ENCODE measurements at places on chromosomes 12 and 14.

DNA sequence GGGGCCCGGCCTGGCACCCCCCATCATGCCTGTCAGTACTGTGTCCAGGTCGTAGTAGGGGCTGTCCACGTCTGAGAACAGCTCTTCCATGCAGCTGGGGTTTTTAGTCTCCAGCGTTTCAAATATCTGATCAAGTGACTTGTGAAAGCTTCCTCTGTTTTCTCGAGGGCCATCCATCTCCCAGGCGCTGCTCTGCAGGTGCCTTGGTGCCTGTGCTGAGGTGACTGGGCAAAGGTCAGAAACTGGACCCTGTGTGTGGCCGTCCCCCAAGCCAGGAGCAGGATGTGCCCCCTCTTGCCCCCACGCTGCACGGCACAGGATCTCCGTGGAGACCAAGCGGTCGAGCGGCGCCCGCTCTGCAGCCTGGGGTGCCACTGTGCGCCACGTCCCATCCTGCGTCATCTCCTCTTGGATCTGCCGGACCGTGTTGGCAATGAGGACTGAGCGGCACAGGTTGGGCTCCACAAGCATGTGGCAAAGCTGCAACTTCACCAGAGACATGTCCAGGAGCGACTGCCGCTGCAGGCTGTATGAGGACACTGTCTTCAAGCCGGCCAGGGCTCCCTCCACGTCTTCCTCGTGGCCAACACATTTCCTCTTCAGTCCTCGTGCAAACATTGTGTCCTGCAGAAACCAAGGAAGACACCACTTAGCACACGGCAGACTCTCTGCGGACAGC lies 9.4 kb downstream of the CDCA4 start:
- DNase-seq, result no peak

GRCh38 chr12:116687888-116688287 lies 50.0 kb downstream of the SPRING1 start:
- no peak for DNase-seq

DNA sequence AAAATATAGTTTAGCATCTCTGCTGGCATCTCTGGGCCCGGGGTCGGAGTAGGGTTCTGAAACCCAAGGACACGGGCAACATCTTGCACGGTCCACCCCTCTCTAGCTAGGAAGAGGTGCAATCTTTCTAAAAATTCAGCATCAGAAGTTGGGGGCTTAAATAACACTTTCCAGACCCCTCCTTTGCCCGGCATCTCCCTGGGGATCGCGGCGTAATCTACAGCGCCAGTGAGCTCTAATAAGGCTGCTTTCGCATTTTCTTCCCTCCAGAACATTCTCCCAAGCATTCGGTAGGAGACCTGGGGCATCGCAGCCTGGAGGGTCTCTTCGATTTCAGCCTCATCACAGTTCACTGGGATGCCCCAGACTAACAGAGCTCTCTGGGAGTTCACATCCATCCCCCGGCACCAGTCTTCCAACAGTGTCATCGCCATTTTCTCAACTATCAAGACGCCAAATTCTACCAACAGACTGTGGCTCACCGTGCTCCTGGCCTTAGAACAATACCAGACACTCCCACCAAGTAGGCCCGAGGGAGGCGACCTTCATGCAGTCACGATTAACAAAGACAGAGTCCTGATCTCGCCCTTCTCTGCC lies 880 bp downstream of the PNMA1 start:
- no peak for DNase-seq

- DNase-seq, result no peak
These were observed 183.7 kb downstream of the DACT1 start for GRCh38 chr14:58821421-58821820.

DNA sequence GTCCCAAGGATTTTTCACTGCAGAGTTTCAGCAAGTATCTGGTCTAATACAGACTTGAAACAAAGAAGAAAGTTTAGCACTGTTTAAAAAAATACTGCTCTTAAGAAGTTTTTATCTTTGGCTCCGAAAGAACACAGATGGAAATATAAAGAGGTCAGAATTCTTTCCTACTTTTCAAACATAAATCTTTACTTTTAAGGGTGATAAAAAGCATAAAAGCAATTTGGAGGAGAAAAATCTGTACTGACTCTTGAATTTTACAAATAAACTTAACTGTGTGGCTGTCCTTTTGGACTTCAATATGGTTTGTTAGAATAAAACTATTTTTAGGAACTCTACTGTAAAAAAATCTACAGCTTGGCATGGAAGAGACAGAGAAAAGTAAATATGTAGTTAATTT lies 27.6 kb upstream of the ISM2 start:
- DNase-seq, result no peak

Data from GM06990 (cell line).